ENCODE measurements at places on chromosomes 4 and X.

DNA sequence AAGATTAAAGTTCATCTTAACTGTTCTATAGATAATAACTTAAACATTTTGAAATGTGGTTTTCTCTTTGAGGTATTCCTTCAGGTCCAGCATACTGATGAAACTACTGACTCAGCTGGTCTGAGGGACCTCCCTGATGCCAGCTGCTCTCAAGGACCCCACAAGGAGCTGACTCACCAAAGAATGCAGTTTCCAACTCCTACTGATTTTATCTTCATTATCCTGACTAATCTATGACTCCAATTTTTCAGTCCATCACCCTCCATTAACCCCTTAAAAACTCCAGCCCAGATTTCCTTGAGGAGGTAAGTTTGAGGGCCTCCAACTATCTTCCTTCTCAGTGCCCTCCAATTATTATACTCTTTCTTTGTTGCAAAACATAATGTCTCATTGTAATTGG is 1.4 kb upstream of the UGT2B4 start:
- no peak for DNase-seq

DNA sequence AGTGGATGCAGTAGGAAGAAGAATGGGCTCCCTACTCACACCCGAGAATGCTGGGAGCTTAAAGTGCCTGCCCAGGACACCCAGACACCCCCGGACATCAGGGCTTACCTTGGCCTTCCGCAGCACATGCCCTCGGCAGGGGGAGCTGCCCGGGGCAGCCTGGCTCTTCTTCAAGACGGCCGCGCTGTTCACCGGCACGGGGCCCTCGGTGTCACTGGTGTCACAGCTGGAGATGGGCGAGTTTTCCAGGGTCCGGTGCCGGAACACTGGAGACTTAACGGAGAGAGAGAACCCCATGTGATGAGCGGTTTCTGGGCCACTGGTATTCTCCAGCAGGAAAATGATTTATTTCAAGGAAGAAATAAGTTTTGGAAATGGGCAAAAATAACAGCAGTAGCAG is 170.9 kb downstream of the AFAP1 start:
- DNase-seq, result no peak

- DNase-seq, result no peak
Measured at GRCh38 chr4:20618731-20619130, 81.5 kb upstream of the PACRGL start.

GRCh38 chr4:74189331-74190043 is 31.6 kb downstream of the MTHFD2L start:
- peak; percentile 72 for DNase-seq

DNA sequence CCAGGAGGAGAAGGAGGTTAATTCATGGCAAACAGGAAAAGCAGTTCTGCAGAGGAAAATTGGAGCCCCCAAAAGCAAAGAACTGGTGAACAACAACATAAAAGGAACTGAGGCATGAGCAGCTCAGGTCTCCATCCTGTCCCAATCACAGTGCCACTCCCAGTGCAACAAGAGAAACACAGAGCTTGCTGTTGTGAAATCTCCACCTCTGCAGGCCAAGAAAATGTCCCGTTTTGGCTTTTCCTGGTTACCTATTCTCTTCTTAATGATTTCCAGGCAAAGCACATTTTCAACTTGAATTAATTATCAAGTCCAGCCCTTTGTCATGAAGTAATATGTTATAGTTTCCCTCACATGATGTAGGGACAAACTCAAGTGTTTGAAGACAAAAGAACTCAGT is 778 bp downstream of the C1QTNF7 start:
- DNase-seq, result no peak

GRCh38 chr4:5192271-5192670 is 141.0 kb downstream of the STK32B start:
- DNase-seq, result no peak

- peak; percentile 57 for DNase-seq
Measured at GRCh38 chrX:40152173-40152711, 54.5 kb upstream of the BCOR start.

DNA sequence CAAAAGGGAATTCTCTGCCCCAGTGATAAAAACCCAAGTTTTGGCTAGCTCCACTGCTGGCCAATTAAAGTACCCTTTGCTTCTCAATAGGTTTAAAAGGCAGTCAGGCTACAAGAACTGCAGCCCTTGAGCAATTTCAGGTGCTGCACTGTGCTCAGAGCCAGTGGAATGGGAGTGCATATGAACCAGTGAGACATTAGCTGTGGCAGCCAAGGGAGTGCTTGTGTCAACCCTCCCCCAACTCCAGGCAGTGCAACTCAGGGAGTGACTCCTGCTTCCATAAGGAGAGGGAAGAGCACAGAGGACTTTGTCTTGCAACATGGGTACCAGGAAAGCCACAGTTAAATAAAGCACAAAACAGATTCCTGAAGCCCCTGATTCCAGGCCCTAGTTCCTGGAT is 61.6 kb upstream of the VAMP7 start:
- no peak for DNase-seq

DNA sequence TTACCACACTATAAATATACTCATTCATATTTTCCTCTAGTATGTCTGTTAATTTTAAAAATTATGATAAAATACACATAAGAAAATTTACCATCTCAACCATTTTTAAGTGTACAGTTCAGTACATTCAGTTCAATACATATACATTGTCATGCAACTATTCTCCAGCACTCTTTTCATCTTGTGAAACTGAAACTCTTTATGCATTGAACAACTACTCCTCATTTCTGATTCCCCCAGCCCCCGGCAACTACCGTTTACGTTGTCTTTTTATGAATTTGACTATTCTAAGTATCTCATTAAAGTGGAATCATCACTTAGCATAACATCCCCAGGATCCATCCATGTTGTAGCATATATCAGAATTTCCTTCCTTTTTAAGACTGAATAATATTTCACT is 8.7 kb downstream of the SMARCAD1 start:
- DNase-seq, result no peak

DNA sequence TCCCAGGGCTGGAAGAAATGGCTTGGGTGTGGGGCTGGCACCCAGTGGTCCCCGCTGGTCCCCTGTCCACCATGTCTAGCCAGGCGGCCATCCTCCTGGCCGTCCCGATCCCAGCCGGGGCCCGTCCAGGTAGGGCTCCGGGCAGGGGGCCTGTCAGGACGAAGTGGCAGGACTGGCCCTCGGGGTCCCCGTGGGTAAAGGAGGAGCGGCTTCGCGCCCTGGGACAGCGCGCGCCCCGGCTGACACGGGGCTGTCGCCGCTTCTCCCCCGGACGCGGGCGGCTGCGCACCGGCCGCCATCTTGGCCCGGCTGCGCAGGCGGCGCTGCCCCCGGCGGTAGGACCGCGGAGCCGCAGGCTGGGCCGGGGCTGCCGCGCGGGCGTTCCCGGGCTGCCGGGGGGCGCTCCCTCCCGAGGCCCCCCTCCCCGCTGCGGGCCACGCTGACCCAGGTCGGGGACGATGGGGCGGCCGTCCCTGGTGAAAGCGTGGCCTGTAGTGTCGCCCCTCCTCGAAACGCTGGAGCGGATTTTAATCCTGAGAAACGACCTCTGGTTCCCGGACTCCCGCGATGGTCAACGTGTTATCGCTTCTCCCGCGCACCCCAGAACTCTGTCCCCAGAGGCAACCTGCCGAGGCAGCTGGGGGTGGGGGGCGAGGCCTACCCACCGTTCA is 60.4 kb upstream of the BCOR start:
- DNase-seq, result peak; percentile 75

GRCh38 chr4:163816494-163816893 is 322.0 kb downstream of the TMA16 start:
- DNase-seq, result no peak

- no peak for DNase-seq
Measured at GRCh38 chrX:95071621-95072020, 1397.6 kb downstream of the FAM133A start.

GRCh38 chr4:80049813-80050534 is 23.1 kb downstream of the ANTXR2 start:
- DNase-seq, result no peak

- no peak for DNase-seq
Measured at GRCh38 chrX:4315891-4316290, 602.4 kb upstream of the PRKX start.

- no peak for DNase-seq
Measured at GRCh38 chr4:38088321-38088720, 128.1 kb downstream of the PTTG2 start.

DNA sequence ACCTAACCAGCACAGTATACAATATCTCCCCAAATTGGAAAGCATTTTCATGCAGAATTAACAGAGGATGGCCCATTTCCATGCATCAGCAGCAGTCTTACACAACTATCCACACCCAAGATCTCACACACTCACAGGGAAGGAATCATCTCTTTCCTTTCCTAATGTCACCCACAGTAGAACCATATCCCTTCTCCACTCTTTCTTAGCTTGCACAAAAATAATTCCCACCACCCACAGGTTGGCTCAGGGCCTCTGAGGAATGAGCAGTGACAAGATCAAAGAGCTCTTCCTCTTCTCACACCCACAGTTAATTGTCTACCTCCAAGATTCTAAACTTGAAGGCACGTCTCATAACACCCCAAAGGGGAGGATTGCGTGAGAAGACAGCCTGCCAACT is 217.7 kb upstream of the VEGFC start:
- DNase-seq, result no peak

GRCh38 chr4:123937581-123937980 is 541.0 kb downstream of the SPRY1 start:
- no peak for DNase-seq

DNA sequence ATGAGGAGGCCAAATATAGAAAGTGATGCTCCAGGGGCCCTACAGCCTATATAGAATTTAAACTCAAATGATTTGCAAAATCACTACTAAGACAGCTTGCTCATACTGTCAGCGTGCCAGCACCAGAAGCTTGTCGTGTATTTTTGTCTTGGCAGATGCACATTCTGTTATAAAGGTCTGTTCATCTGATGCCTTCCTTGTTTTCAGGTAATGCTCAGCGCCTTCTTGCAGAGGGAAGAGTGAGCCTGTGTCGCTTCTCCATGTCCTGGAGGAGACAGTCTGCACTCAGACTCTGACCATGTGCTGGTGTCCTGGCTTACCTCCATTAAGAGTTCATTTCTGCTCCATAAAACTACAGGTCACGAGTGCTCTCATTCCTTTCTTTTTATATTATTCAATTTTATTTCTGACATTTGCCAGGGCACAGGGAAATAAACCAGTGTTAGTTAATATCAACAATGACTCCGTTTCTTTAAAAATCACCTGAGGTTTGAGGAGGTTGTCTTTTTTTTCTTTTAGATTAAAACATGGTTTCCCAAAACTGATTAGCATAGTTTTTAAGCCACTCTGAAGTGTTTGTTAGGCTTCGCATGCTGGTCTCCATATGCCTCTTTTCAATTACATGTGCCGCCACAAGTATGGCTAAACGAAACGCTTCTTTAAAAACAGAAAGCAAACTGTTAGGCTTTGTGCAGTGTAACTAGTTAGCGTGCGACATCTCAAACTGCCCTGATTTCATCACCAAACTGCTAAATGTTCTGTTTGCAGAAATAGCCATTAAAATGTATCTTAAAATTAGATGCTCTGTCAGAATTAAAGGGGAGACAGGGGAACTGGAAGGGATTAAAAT is 215.2 kb upstream of the GK2 start:
- DNase-seq, result no peak

DNA sequence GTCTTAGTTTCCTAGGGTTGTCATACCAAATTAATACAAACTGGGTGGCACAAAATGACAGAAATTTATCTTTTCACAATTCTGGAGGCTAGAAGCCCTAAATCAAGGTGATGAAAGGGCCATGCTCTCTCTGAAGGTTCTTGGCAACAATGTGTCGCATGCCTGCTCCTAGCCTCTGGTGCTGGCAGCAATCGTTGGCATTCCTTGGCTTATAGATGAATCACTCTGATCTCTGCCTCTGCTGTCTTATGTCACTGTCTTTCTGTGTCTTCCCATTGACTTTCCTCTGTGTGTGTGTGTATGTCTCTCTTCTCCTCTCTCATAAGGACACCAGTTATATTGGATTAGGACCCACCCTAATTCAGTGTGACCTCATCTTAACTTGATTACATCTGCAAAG is 15.9 kb upstream of the INTU start:
- DNase-seq, result no peak

DNA sequence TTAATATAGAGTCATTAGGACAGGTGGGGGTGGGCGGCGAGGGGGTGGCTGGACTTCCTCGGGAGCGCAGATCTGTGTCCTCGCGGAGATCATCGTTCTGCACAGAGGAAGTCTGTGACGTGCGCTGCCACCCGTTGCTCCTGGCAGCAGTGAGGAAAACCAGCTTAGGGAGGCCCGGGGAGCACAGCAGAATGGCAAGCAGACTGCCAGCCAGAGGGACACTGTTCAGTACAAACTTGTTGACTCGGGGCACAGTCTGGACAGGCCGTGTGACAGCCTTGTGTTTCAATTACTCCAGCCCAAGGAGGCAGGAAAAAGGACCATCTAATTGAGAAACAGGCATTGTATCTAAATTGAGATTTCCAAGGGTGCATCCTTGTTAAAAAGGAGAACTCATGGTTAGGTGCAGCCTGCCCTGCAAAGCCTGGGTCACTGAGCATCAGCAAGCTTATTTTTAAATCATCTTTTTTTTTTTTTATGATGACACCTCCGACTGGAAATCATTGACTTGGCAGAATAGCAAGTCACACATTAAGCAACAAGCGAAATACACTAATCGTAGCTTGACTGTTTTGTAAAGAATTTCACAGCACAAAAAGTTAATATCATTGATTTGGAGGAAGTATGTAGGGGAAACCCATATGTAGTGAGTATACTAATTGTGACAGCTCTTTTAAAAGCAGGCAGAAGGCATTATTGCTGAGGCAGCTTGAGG is 512.0 kb upstream of the FAT1 start:
- no peak for DNase-seq

DNA sequence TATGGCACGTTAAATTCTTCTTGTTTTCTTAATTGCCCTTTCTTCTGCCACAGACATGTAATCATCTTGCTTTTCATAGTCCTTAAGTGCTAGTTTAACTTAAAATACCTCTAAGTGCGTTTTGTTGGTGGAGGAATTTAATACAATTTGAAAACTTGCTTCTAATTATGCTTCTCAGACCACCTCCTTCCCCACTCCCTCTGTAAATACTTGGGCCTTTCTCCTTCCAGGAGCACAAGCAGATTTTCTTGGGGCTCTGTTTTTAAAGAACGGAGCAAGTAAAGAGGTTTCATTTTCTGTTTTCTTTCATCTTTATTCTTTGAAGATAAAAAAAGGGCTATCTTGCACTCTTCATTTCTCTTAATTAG is 559 bp upstream of the PCDH18 start:
- DNase-seq, result no peak
